ENCODE measurements at places on chromosomes 13 and 19.

DNA sequence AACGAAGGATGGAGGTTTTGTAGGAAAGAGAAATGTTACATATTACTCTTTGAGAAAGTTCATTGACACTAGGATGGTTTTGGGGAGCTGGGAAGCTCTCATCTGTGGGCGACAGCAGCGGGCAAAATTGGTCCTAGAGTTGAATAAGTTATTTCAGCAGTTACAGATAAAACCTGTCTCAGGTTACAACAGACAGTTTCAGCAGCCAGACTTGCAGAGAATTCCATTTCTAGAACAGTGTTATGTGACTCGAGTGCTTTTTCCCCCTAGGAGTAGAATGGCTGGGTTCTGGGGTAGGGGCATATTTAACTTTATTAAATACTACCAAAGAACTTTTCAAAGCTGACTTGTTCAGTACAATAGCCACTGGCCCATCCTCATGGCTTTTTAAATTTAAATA, 46.7 kb upstream of the UBL3 start:
- no peak for DNase-seq

GRCh38 chr13:30882996-30883766, 22.9 kb upstream of the MEDAG start:
- DNase-seq, result peak; percentile 14

- DNase-seq, result no peak
Measured at GRCh38 chr19:10899151-10899653, 27.8 kb downstream of the CARM1 start.

GRCh38 chr19:50199259-50199555, 4.2 kb upstream of the MYH14 start:
- DNase-seq, result no peak

- no peak for DNase-seq
Measured at GRCh38 chr19:31100206-31100590, 249.0 kb downstream of the TSHZ3 start.

DNA sequence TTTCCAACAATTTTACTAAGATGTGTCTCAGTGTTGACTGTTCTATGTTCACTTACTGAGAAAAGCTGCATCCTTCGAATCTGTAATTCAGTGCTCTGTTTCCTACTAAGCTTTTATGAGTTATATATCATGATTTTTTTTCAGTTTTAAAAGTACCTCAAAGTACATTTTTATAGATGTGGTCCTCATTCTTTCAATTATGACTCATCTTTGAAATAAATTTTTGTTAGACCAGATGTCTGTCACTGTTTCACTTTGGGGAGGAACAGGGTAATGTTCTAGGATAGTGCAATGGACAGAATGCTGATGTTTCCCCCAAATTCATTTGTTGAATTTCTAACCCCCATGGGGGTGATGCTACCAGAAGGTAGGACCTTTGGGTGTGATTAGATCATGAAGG, 74.8 kb downstream of the NALCN start:
- no peak for DNase-seq

GRCh38 chr13:67740871-67741535, 510.9 kb upstream of the PCDH9 start:
- DNase-seq, result no peak

DNA sequence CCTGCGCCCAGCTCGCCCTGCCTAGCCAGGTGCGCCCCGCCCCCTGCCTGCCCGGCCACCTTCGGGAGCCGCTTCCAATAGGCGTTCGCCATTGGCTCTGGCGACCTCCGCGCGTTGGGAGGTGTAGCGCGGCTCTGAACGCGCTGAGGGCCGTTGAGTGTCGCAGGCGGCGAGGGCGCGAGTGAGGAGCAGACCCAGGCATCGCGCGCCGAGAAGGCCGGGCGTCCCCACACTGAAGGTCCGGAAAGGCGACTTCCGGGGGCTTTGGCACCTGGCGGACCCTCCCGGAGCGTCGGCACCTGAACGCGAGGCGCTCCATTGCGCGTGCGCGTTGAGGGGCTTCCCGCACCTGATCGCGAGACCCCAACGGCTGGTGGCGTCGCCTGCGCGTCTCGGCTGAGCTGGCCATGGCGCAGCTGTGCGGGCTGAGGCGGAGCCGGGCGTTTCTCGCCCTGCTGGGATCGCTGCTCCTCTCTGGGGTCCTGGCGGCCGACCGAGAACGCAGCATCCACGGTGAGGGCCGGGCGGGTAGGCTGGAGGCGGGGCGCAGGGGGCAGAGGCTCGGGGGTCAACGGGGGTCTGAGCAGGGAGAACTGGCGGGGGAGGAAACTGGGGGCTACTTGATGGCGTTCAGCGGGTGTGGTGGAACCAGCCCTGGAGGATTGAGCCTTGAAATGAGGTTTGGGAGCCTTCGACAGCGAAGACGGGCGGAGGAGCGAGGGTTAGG, at the start of gene SPINT2:
Gene SPINT2 (plus strand): TSS at position 88 of the 727 bp plus-strand sequence. CDS start 320 bp downstream, at position 408.
- peak; percentile 15 for DNase-seq

- no peak for DNase-seq
Measured at GRCh38 chr19:2289714-2290435, 7.9 kb upstream of the PEAK3 start.

DNA sequence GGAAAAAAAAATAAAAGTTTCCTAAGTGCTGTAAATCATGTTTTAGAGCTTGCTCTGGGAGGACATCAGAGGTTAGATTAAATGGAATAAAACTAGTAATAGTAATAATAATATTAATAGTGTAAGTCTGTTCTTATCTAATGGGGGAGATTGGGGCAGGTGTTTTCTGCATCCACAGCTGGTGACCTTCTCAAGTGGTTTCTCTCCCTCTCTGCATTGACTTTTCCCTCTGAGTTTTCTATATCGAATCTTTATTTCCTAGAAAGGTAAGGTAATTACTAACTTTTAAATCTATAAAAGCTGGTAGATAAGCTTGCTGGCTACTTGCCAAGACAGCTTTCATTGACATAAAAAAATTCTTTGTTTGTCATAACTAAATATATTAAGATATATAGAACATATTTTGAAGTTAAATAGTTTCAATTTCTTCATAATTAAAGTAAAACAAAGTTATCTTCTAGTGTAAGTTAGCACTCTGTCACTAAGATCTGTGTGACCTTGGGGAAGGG, 49.6 kb upstream of the DIAPH3 start:
- no peak for DNase-seq

GRCh38 chr13:34414616-34415015, 527.5 kb upstream of the NBEA start:
- no peak for DNase-seq

DNA sequence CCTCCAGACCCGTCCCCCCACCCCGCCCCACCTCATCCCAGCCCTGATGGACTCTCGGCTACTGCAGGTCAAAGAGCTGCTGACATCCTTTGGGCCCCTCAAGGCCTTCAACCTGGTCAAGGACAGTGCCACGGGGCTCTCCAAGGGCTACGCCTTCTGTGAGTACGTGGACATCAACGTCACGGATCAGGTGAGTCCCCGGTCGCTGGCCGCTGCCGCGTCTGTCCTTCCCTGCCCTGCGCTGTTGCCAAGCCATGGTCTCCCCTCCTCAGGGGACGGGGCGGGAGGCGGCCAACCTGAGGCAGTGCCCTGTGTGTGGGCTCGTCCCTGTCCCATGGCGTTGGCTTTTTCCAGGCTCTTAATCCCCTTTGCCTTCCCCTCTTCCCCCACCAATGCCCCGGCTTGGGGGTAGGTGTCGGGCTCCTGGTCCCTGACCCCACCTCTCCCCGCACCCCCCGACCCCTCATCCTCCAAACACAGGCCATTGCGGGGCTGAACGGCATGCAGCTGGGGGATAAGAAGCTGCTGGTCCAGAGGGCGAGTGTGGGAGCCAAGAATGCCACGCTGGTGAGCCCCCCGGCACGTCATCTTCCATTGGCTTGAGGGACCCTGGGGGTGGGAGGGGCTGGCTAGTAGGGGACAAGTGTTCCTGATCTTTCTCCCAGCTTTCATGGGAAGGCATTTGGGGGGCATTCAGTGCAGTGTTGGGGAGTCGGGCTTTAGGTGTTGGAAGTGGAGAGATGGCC, 6.2 kb upstream of the EPN1 start:
- no peak for DNase-seq

DNA sequence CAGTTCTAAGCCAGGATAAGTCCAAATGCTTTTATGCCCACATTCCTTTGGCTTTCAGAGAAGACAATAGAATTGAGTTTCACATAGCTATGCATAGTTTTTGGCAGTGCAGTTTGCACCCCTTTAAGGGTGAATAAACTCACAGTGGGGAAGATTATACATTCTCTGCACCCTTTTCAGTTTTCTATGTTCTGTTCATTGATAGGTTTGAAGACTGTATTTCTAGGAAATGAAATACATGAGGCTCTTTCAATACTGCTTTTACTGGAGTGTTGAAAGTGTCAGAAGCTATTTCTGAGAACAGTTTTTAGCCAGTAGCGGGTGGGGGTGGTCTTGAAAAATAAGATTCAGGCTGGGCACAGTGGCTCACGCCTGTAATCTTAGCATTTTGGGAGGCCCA, 46.2 kb downstream of the IPO5 start:
- peak; percentile 24 for DNase-seq

- DNase-seq, result no peak
Measured at GRCh38 chr13:50844084-50844875, 788 bp upstream of the DLEU7 start.

DNA sequence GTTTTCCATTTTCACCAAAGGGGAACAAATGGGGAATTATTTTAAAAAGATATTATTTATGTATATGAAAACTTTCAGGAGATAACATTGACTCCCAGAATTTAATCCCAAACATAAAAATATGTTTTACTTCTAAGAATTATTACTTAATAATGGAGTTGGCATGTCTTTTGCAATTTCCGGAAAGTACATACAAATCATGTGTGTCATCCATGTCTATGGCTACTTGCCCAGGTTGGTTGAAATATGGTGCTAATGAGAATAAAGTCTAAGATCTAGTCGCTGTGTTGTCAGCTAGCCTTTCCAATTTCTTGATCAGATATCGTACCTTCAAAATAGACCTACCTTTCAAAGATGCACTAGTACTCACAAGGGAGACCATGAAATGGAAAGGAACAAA, 1003.2 kb upstream of the PCDH20 start:
- DNase-seq, result no peak

GRCh38 chr19:7799640-7800355, 30.2 kb upstream of the EVI5L start:
- DNase-seq, result peak; percentile 89

GRCh38 chr19:1351381-1351851, 32.3 kb upstream of the NDUFS7 start:
- no peak for DNase-seq

DNA sequence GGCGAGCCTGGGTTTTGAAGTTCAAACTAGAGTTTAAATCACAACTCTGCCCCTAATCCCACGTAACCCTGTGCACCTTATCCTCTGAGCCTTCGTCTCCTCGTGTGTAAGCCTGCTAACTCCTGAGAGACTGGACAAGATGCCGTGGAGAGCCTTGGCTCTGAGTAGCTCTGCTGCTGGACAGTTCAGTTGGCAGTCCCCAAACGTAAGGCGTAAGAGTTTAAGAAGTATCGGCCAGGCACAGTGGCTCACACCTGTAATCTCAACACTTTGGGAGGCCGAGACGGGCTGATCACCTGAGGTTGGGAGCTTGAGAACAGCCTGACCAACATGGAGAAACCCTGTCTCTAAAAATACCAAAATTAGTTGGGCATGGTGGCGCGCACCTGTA, 4.7 kb upstream of the CD79A start:
- DNase-seq, result peak; percentile 32

DNA sequence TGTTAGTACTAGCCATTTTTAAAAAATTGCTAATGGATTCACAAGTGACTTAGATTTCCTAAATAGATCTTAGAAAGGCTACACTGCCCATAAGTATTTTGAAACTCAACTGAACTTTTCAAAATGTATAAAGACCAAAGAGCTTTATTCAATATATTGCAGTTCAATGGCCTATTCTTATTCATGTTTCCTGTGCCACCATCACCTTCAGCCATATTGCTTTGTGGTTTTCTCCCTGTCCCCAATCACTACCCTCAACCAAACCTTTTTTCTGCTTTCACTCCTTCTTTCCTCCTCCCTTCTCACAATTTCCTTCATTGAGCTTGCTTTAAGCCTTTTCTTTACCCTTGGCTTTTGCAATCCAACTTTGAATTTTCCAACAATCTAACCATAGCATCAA, 100.9 kb downstream of the MYCBP2 start:
- DNase-seq, result no peak

GRCh38 chr13:51676739-51677138, 92.5 kb downstream of the WDFY2 start:
- DNase-seq, result no peak

GRCh38 chr13:110283736-110284517, 23.0 kb downstream of the COL4A1 start:
- no peak for DNase-seq

DNA sequence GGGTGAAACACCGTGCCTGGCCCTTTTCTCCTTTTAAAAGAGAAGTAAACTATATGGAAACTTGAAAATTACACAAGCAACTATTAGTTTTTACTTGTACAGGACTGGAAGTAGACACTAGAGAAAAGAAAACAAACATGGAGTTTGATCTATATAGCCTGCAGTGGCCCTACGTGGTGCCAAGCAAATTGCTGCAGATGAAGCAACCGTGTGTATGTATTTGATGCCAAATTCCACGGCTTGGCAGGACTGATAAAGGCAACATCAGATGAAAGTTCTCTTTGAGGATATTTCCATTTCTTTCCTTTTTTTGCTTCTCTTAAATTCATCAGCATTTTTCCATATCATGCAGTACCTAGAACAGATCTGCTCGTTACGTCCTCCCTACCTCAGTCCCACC, 49.8 kb downstream of the ATP8A2 start:
- no peak for DNase-seq

DNA sequence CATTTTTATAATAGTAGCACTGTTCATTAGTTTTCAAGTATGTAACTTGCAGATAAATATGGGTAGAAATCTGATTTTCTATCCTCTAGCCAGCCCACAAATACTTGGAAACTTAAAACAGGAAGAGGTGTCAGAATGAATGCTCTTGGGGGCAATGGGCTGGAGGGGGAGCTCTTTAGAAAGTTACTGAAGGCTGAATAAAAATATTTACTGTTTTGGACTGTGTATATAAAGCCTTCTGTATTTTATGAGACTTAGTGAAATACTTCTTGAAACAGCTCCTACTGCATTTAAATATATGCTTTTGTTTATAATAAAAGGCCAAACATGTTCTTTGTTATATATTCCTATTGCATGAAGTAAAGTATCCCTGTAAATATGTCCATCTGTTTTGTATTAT, 138.8 kb downstream of the RGCC start:
- DNase-seq, result no peak

- no peak for DNase-seq
Measured at GRCh38 chr13:75881109-75881775, 245.1 kb downstream of the LMO7 start.

Measured in HAP-1 (cell line).